Sciatic nerve (tissue), 2 donors: ENCODE measurements at places on chromosomes 1 and 21. TPM values are rescaled to one million over a fixed set of nuclear protein-coding genes. Genes with fewer than 3 reads are reported as not detected.

The SLC44A5 gene
- 0.31 TPM for total RNA-seq

The PDZK1IP1 gene
- total RNA-seq: 2.4 TPM

The HOOK1 gene
- total RNA-seq: 0.53 TPM

The CELA3B gene
- 1.2 TPM for total RNA-seq

DNA sequence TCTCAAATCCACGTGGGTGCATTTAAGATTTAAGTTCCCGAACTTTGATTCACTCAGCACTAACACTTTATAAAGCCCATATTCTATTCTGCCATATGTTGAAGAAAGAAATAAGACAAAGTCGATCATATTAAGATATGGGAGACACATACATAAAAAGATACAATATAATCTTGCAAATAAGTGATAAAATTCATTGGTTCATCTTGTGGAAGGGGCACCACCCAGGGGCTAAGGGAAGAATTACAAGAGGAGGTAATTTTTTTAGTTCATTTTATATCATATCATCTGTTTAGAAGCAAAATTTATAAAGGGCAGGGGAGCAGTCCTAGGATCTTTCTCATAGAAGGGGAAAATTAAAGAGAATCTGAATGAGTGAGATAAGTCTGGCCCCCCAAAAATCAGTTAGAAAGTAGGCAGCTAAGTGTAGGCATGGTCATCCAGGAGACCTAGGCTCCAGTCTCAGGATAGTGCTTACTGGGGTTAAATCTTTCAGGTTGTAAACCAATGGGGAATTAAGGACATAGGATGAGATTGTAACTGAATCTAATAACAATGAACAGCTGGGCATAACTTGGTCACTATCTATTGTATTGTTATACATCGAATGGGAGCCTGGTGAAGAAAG lies 124.2 kb upstream of the L1TD1 start:
- DNase-seq: no peak

DNA sequence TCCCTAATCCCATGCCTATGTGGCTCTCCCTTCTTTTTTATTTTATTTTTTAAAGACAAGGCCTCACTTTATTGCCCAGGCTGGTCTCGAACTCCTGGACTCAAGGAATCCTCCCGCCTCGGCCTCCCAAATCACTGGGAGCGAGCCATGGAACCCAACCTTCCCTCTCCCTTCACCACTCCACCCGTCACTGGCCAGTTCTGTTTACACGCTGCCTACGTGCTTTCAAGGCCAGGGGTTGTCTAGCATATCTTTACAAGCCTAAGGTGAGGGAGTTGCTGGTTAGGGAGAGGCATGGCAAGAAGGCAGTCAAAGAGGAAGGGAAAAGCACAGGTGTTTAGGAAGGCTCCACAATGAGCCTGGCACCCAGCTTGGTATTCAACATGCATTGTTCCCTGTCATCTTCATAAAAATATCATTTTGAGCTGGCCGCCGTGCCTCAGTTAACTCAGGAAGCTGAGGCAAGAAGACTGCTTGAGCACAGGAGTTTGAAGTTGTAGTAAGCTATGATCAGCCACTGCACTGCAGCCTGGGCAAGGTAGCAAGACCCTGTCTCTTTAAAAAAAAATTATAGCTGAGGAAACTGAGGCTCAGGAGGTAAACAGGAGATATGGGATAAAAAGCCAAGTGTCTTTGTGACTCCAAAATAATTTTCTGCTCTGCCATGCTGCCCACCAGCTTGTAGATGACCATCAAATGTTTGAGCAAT lies 1.1 kb downstream of the RHBDL2 start:
- no peak for DNase-seq

GRCh38 chr1:1678581-1679380 lies 13.8 kb downstream of the SLC35E2B start:
- no peak for DNase-seq

GRCh38 chr1:147641695-147642592 lies 28.4 kb downstream of the ACP6 start:
- no peak for DNase-seq

DNA sequence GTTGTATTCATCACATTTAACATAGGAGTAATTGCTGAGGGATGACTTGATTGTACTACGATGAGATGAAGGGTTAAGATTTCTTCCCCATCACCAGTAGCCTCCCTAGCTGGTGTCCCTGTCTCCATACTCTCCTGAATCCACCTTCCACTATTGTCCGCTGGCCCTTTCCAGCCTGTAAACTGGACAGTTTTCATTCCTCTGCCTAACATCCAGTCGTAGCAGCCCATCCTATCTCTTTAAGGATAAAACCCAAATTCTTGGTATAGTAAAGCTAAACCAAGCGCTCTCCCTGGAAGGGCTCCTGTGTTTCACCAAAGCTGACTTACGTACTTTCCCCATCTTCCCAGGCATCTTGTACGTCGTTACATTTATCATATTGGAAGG lies 670 bp downstream of the COX20 start:
- DNase-seq: no peak

DNA sequence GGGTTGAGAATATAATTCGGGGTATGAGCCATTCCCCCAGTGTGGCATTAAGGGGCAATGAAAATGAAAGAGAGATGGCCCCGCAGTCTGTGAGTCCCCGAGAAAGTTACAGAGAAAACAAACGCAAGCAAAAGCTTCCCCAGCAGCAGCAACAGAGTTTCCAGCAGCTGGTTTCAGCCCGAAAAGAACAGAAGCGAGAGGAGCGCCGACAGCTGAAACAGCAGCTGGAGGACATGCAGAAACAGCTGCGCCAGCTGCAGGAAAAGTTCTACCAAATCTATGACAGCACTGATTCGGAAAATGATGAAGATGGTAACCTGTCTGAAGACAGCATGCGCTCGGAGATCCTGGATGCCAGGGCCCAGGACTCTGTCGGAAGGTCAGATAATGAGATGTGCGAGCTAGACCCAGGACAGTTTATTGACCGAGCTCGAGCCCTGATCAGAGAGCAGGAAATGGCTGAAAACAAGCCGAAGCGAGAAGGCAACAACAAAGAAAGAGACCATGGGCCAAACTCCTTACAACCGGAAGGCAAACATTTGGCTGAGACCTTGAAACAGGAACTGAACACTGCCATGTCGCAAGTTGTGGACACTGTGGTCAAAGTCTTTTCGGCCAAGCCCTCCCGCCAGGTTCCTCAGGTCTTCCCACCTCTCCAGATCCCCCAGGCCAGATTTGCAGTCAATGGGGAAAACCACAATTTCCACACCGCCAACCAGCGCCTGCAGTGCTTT lies 9.4 kb downstream of the PROX1 start:
- no peak for DNase-seq

DNA sequence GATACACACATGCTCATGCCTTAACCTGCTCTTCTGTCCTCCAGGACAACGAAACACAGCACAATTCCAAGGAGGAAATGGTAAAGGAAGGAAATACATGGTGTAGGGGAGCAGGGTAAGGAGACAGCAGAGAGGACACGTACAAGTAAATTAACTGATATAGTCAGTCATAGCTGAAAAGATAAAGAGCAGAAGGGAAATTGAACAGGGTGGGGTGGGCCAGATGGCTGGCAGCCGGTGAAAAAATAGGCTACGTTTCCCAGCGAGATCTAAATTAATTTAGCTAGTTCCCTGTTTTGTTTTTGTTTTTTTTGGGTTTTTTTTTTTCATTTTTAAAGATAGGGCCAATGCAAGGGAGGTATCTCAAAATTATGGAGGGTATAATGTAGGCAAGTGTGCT lies 109.2 kb downstream of the FAM78B start:
- no peak for DNase-seq

DNA sequence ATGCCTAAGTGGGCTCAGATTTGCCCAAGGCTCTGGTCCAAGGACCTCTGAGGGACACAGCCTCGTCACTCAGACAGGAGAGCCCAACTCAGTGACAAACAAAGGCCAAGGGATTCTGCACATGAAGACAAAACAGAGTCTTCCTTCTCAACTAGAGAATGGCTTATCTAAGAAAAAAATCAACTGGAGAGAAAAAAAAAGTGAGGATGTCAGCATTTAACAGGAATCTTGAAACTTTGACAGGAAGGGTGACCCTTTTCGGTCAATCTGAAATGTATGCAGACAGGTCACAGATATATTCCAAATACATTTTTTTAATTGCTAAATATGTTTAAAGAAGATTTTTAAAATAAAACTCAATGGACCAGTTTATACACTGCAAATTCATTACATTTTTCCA lies 154.5 kb downstream of the ETS2 start:
- DNase-seq: no peak

- no peak for DNase-seq
Observed at GRCh38 chr1:180208264-180208663, 21.8 kb upstream of the LHX4 start.

DNA sequence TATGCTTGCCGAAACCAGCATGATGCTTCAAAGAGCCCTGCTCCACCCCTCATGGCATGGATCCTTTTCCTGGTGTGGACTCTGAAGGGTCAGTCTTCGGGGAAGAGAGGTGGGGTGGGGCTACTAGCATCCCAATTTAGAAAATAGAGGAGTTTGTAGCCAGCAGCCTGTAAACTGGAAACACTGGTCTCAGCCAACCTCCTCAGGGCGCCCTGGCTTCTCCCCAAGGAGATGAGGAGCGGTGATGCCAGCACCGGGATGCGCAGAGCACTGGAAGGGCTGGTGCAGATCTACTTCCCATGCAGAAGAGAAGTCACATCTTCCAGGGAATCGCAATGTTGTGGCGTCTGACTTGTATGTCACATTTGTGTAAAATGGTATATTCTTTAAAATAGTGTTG lies 6.4 kb upstream of the IKBKE start:
- no peak for DNase-seq
